Hindlimb muscle (tissue), 1 donor: ENCODE measurements at places on chromosomes 3 and 15.

- no peak for DNase-seq
Measured at GRCh38 chr15:61888074-61888780, 172.0 kb downstream of the VPS13C start.

- DNase-seq = no peak
Measured at GRCh38 chr3:171086914-171087313, 60.4 kb upstream of the SLC2A2 start.

- no peak for DNase-seq
Measured at GRCh38 chr3:55675478-55675877, 188.4 kb upstream of the WNT5A start.

- DNase-seq = no peak
Measured at GRCh38 chr3:126970921-126971320, 12.0 kb upstream of the PLXNA1 start.

DNA sequence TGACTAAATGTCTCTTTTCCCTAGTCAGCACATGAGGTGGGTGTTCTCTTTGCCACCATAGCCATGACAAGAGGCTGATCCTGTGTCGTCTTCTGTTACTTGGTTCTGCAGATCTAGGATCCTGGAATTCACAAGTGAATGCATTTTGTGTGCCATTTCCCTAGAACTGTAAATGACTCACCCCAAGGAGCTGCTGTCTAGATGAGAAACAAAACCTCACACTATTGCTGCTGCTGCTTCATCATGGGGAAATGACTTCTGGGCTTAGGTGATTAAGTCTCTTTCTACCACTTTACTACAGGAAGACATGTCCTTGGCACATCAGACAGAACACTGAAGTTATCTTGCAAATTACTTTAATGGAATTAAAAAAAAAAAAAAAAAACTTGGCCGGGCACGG, 54.9 kb downstream of the SLCO3A1 start:
- no peak for DNase-seq

GRCh38 chr3:180630371-180630770, 28.4 kb downstream of the TTC14 start:
- no peak for DNase-seq

- peak; percentile 77 for DNase-seq
Measured at GRCh38 chr3:184656829-184657681, 54.8 kb downstream of the MAGEF1 start.

DNA sequence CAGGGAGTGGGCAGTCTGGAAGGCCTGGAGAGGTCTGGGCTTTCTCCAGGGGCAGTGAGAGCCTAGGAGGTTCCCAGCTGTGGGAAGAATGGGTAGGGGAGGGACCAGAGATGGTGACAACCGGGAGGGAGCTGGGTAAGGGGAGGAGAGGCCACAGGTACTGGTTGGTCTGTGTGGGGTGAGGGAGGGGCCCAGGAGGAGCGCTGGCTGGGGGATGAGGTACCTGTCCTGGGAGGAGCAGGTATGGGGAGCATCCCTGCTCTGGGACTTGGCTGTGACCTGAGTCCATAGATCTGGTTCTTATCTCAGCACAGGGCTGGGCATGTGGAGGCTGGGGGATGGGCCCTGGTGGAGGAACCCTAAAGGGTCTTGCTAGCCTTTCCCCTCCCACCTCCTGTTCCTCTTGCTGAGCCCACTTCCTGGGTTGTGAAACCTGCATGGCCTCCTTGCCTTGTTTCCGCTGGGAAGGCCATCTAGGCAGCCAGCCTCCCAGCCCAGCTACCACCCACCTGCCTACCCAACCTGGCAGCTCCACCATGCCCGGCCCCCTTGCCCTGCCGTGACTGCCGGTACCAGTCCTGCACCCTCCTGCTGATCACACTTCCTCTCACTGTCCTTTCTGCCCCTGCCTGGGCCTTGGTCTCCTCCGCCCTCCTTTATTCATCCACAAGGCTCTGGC, 11.0 kb downstream of the PRKCD start:
- DNase-seq = no peak

- no peak for DNase-seq
Measured at GRCh38 chr3:32522682-32523081, 20.0 kb upstream of the CMTM6 start.

GRCh38 chr3:16653712-16654111, 48.5 kb upstream of the DAZL start:
- DNase-seq = no peak

DNA sequence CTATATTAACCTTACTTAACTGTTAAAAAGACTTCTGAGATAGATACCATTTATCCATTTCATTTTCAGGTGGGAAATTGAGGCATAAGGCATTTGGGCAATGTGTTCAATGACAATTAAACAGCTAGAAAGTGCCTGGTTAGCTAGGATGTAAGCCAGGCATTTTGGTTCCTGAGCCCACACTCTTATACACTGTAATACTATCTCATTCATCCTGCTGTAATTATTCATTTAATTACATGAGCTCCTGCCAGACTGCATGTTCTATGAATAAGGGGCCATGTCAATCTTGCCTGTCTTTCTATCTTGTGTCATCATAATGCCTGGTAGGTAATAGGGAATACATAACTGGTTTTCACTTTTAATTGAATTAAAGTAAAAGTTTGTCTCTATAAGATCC, 74.0 kb downstream of the RBMS3 start:
- no peak for DNase-seq

- DNase-seq = no peak
Measured at GRCh38 chr3:148789146-148789545, 38.5 kb upstream of the CPB1 start.

- no peak for DNase-seq
Measured at GRCh38 chr15:88233921-88234320, 22.6 kb downstream of the NTRK3 start.

DNA sequence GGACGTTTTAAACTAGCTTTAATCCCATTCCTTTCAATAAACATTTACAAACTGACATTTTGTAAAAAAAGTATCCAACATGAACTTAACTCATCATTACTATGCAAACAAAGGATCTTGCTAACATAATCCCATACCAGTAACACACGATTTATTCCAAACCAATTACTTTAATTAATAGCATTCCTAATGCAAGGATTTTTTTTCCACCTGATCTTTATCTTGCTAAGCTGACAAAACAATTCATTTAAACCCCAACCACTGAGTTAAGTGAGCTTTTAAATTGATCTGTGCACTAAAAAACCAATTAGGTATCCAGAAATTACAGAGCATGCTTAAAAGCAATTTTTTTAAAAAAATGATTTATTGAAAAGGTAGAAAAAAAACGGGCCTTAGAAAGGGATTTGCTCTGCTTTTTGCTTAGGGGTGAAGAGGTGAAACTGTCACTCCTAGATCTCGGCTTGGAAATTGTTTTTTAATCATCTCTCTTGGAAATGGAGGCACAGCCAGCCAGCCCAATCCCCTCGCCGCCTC, 1.2 kb downstream of the SH3BP5 start:
- no peak for DNase-seq

GRCh38 chr3:13745636-13746035, 134.2 kb downstream of the WNT7A start:
- no peak for DNase-seq

GRCh38 chr15:48360841-48361240, 29.6 kb downstream of the DUT start:
- no peak for DNase-seq

- DNase-seq = peak; percentile 34
Measured at GRCh38 chr3:71710906-71711494, 14.2 kb downstream of the EIF4E3 start.

DNA sequence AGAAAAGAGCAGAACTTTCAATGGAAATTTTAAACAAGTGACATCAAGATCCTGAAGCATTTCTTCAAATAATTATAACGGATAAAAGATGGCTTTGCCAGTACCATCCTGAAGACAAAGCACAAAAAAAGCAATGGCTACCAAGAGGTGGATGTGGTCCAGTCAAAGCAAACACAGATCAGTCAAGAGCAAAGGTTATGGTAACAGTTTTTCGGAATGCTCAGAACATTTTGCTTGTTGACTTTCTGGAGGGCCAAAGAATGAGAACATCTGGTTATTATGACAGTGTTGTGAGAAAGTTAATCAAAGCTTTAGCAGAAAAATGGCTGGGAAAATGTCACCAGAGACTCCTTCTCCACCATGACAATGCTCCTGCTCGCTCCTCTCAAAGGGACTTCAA, 31.5 kb downstream of the FEM1B start:
- DNase-seq = no peak
